Fibroblast of mammary gland (primary cell): ENCODE measurements at places on chromosomes 11 and 22.

DNA sequence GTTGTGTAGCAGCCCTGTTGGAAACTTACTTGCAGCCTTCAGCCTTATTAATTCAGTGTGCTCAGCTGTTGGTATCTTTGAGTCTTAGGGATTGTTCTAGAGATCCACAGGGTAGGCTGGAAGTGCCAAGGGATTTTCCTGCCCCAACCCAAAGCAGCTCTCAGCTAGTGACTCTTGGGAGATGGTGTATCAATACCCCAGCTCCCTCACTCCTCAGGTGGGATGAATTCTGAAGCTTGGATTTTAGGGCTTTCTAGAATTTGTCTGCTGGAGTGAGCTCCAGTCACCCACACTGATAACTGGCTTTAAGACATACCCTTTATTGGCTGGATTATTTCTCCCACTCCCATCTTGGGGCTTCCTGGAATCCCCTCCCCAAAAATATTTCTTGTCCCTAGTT, 493.0 kb downstream of the MN1 start:
- no peak for DNase-seq

DNA sequence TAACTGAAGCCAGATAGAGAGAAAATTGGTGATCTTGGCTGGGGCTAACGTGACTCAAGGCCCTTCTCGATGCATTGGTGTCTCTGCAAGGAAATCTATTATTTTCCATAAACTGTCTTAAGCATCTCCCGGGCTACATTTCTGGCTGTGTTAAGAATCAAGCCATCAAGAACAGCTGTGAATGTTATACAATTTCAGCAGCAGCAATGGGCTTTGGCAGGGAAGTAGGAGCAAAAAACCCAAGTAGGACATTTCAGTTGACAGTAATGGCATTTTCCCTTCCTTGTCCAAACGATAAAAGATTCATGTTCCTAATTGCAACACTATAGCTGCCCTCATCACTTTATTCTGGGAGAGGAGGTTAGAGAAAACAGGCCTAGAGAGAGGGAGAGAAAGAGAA, 335.0 kb downstream of the CADM1 start:
- DNase-seq: no peak

GRCh38 chr11:79236541-79236971, 204.3 kb downstream of the TENM4 start:
- peak; percentile 99 for DNase-seq

GRCh38 chr22:19761725-19762567, 1.4 kb downstream of the TBX1 start:
- DNase-seq: peak; percentile 34

DNA sequence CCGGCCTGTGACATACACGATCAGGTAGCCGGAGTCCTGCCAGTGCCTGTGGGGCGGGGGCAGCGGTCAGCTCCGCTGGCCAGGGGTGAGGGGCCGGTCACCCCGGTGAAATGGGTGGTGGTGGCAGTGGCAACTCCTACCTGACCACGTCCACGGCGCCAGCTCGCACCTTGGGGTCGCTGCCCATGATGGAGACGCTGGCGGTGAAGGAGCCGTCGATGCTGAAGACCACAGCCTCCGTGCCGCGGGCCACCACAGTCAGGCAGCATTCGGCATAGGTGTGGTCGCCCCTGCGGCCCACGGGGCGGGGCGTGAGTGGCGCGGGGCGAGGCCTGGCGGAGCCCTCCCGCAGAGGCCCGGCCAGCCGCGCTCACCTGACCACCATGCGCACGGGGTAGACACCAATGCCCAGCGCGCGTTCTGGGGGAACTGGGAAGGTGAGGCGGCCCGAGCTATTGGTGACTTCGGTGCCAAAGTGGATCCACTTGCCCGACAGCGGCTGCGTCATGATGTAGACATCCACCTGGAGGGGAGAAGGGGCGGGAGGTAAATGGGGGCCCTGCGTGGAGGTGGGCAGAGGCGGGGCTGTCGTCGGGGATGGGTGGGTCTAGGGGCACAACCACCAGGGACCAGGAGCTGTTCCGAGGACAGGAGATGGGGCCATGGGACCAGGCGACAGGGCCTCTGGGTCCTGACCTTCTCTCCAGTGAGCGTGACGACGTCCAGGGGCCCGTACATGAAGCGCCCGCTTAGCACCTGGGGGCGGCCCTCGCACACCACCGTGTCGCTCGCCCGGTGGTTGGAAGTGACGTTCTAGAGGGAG, 10.9 kb downstream of the AIP start:
- no peak for DNase-seq

- DNase-seq: no peak
Measured at GRCh38 chr22:45781459-45781858, 109.8 kb downstream of the ATXN10 start.

GRCh38 chr11:121533601-121534000, 80.8 kb upstream of the SORL1-AS1 start:
- DNase-seq: no peak

- DNase-seq: no peak
Measured at GRCh38 chr11:79083352-79083751, 357.5 kb downstream of the TENM4 start.

- no peak for DNase-seq
Measured at GRCh38 chr22:37101311-37102066, 8.0 kb downstream of the TMPRSS6 start.

GRCh38 chr11:24594401-24594800, 97.5 kb downstream of the LUZP2 start:
- no peak for DNase-seq

GRCh38 chr22:43066134-43066533, 23.1 kb downstream of the TTLL1 start:
- no peak for DNase-seq

DNA sequence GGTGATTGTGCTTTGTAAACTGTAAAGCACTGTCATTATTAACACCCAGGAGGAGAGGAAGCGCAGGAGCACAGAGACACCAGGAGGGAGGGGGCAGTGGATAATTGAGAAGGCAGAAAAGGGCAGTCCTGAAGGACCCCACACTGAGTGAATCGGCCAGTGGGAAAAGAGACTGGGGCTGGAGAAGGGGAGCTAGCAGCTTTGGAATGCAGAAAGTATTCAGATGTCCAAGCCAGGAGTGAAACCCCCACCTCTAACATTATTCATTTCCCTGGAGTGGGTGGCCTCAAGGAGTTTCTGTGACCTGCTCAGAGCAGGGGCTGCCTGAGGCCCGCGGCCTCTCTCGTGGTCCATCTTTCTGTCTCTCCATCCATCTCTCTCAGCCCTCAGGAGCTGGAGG, 38.0 kb upstream of the CDON start:
- no peak for DNase-seq

GRCh38 chr11:2555336-2555735, 110.5 kb downstream of the KCNQ1 start:
- DNase-seq: no peak

GRCh38 chr11:130315354-130315970, 745 bp upstream of the ZBTB44 start:
- DNase-seq: no peak

- DNase-seq: peak; percentile 56
Measured at GRCh38 chr11:130561441-130561881, 113.0 kb downstream of the ADAMTS15 start.

- DNase-seq: peak; percentile 71
Measured at GRCh38 chr22:28600546-28601143, 79.0 kb downstream of the TTC28 start.

- DNase-seq: no peak
Measured at GRCh38 chr11:27540051-27540450, 33.5 kb upstream of the LIN7C start.

- DNase-seq: no peak
Measured at GRCh38 chr22:46029574-46030200, 52.7 kb upstream of the WNT7B start.

GRCh38 chr11:115334932-115335788, 169.1 kb downstream of the CADM1 start:
- DNase-seq: peak; percentile 38

DNA sequence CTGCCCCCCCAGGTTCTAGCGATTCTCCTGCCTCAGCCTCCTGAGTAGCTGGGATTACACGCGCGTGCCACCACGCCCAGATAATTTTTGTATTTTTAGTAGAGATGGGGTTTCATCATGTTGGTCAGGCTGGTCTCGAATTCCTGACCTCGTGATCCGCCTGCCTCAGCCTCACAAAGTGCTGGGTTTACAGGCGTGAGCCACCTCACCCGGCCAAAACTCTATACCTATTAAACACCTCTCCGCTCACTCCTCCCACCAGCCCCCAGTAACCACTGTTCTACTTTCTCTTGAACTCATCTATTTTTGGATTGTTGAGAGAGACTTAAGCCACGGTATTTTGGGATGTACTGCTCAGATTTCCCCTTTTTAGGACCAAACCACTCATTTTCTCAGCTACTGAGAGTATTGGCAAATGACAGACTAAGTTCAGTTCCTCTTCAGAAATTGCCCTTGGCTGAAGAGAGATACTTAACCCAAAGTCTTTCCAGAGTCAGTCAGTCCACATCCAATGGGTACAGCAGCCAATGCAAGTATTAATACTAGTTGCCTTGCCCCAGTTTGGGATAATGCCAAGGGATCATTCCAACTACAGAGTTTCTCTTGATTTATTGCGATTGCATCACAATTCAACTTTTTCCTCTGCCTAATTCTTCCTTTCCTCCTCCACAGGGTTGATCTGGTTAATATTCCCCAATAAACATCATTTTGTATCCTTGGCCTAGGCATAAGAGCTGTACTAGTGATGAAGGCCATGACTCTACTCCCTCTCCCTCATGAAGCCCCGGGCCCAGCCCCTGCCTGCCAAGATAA, 36.8 kb upstream of the CSTF3 start:
- DNase-seq: peak; percentile 31

- peak; percentile 64 for DNase-seq
Measured at GRCh38 chr11:61747192-61747966, 5.1 kb upstream of the MYRF start.

- DNase-seq: no peak
Measured at GRCh38 chr22:38745676-38746460, 9.9 kb downstream of the SUN2 start.

GRCh38 chr11:110130642-110131238, 37.5 kb downstream of the ZC3H12C start:
- DNase-seq: no peak

DNA sequence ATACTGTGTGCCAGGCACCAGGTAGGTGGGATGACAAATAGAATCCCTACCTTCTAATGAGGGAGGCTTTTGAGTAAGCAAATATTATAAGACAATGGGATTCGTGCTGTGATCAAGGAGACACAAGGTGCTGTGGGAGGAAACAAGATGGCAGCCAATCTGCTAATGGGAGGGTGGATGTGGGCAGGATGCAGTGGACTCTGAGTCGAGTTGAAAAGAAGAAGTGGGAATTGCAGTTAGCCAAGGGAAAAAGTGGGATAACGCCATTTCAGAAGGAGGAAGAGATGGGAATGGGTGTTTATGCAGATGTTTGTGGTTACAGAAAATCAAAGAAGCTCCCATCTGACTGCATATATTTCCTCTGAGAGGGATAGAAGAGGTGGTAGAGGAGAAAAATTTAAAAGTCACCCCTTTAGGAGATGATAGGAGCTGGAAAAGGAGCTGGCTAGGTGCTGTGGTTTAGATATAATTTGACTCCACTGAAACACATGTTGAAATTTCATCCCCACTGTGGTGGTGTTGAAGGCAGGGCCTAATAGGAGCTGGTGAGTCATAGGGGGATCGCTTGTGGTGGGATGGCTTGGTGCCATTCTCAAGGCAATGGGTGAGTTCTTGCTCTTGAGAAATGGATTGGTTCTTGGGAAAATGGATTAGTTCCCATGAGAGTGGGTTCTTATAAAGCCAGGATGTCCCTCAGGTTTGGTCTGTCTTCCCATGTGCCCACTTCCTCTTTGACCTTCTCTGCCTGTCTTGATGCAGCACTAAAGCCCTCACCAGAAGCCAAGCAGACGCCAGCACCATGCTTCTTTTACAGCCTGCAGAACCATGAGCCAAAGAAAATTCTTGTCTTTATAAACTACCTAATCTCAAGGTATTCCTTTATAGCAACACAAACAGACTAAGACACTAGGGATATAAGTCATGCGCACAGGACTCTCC, 30.0 kb upstream of the POU2AF1 start:
- peak; percentile 92 for DNase-seq

GRCh38 chr11:2148595-2148994, 9.4 kb upstream of the IGF2 start:
- no peak for DNase-seq

DNA sequence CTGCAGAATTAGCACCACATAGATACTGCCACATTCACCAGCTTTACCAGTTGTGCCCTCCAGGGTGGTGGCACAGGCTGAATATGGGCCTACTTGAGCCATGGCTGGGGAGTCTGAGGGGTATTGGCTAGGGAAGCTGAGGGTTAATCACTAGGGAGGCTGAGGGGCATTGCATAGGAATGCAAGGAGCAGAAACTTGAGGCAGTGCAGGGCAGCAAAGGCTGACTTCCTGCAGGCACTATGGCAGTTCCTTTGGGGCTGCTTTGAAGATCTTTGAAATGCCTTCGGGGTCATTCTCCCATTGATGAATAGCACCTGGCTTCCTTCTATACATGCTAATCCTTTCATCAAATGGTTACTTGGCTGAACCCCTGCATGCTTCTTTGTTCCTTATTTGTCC, 171.5 kb downstream of the RCN1 start:
- DNase-seq: no peak

GRCh38 chr11:70660059-70660888, 261.9 kb downstream of the CTTN start:
- DNase-seq: no peak

GRCh38 chr22:27110665-27111451, 453.5 kb downstream of the MIAT start:
- DNase-seq: no peak

- no peak for DNase-seq
Measured at GRCh38 chr11:58796333-58796732, 48.2 kb downstream of the GLYATL2 start.
